Activated CD4-positive, CD25-positive, alpha-beta regulatory T cell treated with anti-CD3 and anti-CD28 coated beads, Interleukin-2, amount 50 U/mL, for 72 hours (primary cell): ENCODE measurements at places on chromosomes 12 and 14.

DNA sequence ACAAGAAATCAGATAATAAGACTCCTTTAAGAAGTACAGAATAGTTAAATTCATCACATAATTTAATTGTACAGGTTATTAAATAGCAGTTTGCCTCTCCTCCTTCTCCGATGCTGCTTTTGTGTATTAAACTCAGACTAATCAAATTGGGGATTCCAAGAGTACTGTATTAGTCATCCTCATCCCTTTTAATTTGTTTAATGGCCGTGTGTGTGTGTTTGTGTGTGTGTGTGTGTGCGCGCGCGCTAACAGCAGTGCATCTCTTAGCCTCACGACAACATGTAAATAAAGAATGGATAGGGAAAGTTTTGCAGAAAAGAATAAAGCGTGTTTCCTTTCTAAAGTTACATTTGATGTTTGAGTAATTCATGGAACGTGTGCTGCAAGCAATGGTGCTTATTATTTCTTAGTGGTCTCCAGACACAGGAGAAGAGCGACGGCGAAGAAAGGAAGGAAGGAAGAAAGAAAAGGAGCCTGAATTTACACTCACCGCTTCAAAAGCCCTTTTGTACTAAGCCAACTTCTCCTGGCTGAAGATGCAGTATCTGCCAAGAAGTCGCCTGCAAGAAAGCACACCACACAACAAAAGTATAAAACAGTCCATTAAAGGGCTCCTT is 220.3 kb downstream of the ASCL1 start:
- DNase-seq, result no peak

GRCh38 chr14:71322655-71323250 is 415.5 kb downstream of the PCNX1 start:
- DNase-seq, result no peak

- DNase-seq, result no peak
These were observed 2.5 kb upstream of the UTP20 start for GRCh38 chr12:101277443-101277842.

- peak; percentile 32 for DNase-seq
These were observed 181.3 kb downstream of the ITPR2 start for GRCh38 chr12:26651566-26652188.

GRCh38 chr12:111842556-111843396 is 748 bp downstream of the MAPKAPK5 start:
- DNase-seq, result no peak

- DNase-seq, result no peak
These were observed 458.1 kb downstream of the PCNX1 start for GRCh38 chr14:71365361-71365760.

- no peak for DNase-seq
These were observed 13.7 kb downstream of the P2RX4 start for GRCh38 chr12:121223292-121224285.

- no peak for DNase-seq
These were observed 537.6 kb upstream of the TMEM132C start for GRCh38 chr12:127729381-127729780.

- DNase-seq, result no peak
These were observed 85.3 kb downstream of the RFLNA start for GRCh38 chr12:124379938-124380754.

DNA sequence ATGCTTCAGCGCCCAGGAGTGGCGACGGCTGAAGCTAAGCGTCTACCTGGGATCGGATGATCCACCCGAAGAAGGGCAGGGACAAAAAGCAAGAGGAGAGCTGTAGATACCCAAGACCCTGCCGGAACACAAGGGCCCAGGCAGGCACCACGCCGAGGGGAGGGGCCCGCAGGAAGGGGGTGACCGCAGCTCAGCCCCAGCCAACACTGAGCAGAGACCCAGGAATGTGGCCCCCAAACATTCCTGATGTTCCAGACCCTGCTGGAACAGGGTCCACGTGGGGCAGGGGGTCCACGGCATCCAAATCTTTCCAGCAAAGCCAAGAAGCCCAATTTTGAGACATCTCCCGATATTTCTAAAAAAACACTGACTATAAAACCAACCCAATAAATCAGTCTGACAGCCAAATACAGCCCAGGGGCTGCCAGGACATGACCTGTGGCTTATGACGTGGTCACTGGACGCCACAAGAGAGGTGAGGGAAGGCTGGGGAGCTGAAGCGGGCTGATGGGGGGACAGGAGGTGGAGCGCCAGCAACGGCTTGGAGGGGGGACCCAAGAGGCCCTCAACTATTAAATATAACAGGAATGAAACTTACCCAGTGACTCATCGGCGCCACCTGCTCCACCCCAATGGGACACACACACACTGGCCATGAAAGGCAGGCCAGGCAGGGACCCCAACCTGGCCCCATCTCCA is 58.9 kb downstream of the NCOR2 start:
- DNase-seq, result no peak

GRCh38 chr14:93029417-93029816 is 86.3 kb downstream of the ITPK1 start:
- no peak for DNase-seq

GRCh38 chr12:27769142-27769673 is 10.8 kb upstream of the KLHL42 start:
- no peak for DNase-seq

DNA sequence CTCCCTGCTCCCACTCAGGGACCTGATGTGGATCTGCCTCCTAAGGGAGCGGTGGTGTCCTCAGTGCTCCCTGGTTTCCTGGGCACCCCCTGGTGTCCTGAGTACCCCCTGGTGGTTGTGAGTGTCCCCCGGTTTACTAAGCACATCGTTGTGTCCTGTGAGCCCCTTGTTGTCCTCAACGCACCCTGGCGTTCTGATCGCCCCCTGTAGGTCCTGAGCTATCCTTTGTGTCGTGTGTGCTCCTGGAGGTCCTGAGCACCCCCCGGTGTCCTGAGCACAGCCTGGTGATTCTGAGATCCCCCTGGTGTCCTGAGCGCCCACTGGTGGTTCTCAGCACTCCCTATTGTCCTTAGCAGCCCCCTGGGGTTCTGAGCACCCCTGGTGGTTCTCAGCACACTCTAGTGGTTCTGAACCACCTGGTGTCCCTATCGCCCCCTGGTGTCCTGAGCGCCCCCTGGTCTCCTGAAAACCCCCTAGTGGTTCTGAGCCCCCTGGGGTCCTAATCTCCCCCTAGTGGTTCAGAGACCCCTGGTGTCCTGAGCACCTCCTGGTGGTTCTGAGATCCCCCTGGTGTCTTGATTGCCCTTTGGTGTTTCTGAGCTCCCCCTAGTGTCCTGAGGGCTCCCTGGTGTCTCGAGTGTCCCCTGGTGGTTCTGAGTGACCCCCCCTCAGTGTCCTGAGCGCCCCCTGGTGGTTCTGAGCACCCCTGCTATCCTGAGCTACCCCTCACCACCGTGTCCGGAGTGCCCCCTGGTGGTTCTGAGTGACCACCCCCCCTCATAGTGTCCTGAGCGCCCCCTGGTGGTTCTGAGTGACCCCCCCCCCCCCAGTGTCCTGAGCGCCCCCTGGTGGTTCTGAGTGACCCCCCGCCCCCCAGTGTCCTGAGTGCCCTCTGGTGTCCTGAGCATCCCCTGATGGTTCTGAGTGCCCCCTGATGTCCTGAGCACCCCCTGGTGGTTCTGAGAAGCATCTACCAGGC is 615.1 kb downstream of the TMEM121 start:
- DNase-seq, result peak; percentile 50

DNA sequence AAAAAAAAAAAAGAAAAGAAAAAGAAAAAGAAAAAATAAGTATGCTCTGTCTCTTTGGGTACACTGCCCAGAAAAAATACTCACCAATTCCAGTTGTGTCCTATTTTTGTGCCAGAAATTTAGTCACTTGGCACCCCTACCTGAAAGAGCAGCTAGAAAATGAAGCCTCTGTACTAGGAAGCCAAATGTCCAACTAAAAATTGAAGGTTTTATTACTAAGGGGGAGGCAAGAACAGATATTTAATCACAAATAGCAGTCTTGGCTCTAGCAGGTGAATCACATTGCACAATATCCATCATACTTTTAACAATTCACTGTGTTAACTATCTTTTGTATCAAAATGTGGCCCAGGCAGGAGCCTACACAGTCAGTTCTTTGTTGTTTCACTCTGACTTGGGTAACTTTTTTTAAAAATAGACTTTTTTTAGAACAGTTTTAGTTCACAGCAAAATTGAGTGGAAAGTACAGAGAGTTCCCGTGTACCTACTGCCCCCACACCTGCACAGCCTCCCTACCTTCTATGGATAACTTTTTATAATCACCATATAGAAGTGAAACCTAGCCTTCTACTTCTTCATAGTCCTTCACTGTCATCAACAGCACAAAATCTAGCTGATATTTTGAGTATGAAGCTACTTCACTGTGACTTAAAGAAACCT is 87.1 kb upstream of the ATF7IP start:
- DNase-seq, result no peak

- no peak for DNase-seq
These were observed 83.1 kb downstream of the ARL6IP4 start for GRCh38 chr12:123063535-123063934.

DNA sequence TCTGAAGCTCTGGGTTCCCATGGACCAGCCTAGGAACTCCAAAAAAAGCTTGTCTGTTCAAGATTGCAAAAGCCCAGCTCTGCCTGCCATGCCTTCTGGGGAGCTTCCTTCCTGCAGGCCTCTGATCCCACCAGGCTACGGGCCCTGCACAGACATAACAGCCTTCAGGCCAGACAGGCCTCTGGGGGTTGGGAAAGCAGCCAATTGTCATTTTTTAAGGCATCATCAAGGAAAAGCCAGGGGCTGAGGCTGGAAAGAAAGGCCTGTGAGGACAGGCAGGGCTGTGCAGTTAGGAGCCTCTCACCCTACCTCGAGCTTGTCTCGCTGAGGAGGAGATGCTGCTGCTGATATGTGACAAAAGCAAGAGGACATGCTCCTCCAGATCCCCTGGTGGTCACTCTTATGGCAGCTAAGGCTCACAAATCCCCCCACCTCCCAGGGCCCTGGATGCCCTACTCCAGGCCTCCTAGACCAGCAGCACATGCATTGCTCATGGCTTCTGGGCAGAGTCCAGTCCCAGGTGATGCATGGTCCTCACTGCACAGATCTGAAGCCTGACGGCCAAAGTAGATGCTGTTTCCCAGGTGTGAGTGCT is 2.9 kb downstream of the TMEM229B start:
- DNase-seq, result no peak

- no peak for DNase-seq
These were observed 106.4 kb downstream of the EPS8 start for GRCh38 chr12:15682826-15683225.

- no peak for DNase-seq
These were observed 1201.0 kb downstream of the FSCB start for GRCh38 chr14:43306053-43306452.

- DNase-seq, result no peak
These were observed 35.9 kb upstream of the GSC start for GRCh38 chr14:94805680-94806288.

- no peak for DNase-seq
These were observed 79.8 kb downstream of the SRRM4 start for GRCh38 chr12:119060847-119061796.

DNA sequence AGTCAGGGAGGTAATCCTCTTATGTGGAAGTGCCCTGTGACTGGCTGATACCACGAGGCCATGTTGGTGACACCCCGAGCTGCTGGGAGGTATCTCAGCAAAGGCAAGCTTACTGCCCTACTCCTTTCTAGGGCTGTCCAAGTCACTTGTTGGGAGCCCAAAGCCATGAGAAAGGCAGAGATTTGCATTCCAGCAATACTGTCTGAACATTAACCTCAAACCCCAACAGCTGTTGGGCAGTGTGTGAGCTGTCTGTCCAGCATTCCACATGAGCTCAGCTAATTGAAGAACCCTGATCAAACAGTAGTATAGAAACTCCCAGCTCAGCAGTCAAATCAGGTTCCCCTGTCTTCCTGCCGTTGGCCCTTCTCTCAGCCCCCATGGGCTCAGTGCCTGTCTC is 9.2 kb downstream of the ABHD4 start:
- no peak for DNase-seq

DNA sequence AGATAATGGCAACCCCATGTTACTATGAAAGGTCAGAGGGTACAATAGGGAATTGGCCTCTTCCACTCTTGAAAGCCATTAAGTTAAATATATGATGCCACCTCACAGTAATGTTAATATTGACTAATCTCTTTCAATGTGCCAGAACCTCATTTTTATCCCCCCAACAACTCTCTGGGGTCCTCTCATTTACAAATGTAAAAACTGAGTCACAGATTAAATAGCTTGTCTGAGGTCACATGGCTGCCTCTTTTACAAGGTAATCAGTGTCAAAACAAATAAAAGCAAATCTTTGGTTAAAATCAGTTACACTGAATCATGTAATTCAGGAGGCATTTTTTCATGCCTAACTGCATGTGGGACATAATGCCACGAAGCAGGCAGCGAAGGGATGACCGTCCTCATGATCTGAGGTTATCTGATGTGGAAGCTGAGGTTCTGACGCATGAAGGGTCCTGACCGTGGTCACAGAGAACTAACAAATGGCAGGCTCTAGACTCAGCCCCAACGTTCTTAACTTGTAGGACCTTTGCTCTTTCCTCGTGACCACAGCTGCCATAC is 78.5 kb downstream of the PTPN21 start:
- no peak for DNase-seq

DNA sequence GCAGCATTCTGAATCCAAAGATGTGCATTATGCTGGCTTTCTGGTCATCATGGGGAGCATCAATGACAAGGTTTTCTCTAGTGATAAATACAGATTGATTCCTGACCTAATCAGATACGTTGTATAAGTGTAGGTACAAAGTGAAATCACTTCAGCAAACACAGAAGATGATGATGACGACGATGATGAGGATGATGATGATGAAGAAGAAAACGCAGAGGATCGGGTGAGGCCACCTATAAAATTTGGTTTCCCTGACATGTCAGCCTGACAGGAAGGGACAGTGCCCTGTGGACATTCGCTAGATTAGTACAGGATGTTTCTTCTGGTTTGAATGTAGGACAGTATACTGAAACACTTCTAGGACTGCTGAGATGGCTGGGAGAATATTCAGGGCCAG is 20.2 kb downstream of the RNF34 start:
- DNase-seq, result no peak

DNA sequence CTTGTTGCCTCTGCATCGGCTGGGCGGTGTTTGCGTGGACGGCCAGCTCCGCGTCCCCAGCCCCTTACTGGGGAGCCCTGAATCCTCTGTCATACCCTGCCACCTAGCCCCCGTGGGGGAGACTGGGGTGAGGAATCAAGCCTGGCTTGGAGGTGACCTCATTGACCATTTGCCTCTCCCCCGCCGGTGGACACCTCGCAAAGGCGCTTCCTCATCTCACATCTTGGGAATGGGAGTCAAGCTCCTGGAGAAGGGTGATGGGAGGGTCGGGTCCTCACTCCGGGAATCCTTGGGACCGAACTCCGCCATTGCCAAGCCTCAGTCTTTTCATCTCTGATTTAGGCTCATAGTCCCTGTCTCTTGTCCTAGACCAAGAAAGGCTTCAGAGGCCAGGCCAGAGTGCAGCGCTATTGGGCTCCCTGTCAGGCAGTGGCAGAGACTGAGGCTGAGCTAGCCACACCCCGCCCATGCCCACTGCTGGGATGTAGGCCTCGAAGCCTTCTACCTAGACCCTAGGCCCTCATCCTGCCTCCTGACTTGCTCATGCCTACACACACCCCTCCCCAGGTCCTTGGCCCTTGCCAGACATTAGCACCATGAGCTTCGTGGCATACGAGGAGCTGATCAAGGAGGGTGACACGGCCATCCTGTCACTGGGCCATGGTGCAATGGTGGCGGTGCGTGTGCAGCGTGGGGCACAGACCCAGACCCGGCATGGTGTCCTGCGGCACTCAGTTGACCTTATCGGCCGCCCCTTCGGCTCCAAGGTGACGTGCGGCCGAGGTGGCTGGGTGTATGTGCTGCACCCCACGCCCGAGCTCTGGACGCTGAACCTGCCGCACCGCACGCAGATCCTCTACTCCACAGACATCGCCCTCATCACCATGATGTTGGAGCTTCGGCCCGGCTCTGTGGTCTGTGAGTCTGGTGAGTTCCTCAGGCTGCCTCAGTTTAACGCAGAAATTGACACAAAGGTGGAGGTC is 678 bp downstream of the TRMT61A start:
- DNase-seq, result no peak
